Right renal cortex interstitium (tissue), 3 donors: ENCODE measurements at places on chromosomes 13 and 19.

- DNase-seq: no peak
Measured at GRCh38 chr19:1115646-1116420, 12.0 kb downstream of the GPX4 start.

DNA sequence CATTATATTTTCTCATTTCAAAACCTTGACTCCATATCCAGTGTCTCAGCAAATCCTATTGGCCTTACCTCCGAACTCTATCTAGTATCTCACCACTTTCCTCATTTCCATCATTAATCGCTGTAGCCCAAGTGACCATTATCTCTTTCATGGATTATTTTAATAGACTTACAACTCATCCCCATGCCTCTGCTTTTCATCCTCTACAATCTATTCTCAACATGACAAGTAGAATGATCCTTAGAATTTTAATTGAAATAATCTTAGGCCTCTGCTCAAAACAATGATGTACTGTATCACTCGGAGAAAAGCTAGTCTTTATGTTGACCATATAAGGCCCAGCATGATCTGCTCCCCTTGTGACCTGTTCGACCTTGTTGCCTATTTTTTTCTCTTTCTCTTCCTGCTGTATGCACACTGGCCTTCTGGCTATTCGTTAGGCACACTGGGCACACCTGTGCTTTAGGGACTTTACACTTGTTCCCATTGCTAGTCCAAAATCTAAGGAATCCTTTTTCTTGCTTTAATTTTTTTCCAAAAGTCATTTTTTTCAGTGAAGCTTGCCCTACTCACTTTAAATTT is 21.4 kb downstream of the DNAJC15 start:
- DNase-seq: no peak

DNA sequence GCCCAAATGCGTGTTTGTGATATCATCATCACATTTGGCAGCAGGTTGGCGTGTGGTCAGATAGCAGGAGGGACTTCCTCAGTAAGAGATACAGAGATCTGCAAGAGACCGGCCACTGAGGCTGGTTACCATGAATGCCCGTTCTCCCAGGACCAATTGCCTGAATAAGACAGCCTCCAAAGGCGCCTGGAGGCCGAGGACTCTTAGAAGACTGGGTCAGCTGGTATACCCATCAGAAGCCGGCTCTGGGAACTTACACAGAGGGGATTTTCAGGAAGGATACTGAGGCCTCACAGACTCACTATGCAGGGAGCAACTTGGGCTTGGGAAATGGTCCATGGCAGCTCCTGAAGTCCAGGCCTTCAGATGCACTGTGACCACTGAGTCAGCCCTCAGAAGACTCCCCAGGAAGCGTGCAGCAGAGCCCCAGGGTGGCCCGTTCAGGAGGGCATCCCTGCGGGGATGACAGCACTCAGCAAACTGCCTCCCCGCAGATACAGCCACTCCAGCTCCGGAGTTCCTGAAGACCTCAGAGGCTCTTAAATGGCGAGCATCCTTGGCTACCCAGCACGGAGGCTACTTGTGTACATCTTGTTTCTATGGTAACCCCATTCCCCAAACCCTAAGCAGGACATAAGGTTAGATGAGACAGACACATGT is 26.4 kb upstream of the VSTM2B start:
- no peak for DNase-seq

- no peak for DNase-seq
Measured at GRCh38 chr13:106381091-106381490, 154.4 kb downstream of the EFNB2 start.

GRCh38 chr19:57263244-57263741 is 17.0 kb upstream of the ZNF460 start:
- no peak for DNase-seq

- no peak for DNase-seq
Measured at GRCh38 chr19:41753936-41754529, 1.3 kb upstream of the CEACAM6 start.
